GM20000 (cell line): ENCODE measurements at places on chromosomes 1 and 21.

- no peak for DNase-seq
These were observed 91.8 kb upstream of the SERBP1 start for GRCh38 chr1:67522001-67522441.

DNA sequence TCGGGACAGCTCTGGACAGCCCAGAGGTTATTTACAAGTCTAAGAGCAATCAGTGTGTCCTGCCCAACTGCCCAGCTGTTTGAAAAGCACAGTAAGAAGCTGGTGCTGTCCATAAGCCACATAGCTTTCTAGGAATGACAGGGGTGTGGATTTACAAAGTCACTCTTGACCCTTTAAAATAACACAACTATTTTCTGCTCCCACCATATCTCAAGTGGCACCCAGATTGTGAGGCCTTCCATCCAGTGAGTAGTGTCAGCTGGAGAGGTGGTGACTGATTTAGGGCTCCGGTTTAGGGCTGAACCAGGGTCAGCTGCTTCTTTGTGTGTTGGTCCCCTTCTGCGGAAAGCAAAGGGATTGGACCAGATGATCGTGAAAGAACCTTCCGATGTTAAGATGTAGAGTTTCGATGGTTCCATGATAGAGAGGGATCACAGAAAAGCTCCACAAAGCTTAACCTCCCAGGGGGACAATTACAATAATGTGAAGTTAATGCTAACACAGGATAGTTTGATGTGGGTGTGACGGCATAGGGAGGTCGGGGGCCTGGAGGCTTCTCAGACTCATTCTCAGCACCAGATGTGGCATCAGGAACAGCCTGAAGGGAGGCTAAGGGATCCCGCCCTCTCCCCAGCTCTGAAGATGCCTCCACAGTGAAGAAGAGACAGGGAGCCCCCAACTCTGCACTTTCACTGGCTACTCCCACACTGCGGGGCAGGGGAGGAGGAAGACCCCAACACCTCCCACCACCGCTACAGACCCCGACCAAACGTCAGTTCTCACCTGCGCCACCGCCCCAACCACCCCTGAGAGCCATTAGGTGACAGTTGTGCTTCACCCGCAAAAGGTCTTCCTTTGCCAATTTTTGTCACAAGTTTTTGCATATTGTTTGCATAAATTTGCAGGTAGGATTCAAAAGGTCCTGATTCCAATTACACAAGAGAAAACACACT, 40.6 kb downstream of the LRRC3 start:
- DNase-seq, result no peak

DNA sequence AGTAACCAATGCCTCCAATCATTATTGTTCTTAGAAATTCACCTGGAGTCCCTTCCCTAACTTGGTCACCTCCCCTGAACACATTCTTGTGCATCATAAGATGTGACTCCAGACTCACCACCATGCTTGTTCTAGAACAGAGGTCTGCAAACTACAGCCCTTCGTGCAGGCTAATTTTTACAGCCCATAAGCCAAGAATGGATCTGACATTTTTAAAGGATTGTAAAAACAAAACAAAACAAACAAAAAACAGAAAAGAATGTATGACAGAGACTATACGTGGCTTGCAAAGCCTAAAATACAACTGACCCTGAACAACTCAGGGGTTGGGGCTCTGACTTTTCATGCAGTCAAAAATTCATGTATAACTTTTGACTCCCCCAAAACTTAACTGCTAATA, 6.2 kb upstream of the HIVEP3 start:
- DNase-seq, result no peak

DNA sequence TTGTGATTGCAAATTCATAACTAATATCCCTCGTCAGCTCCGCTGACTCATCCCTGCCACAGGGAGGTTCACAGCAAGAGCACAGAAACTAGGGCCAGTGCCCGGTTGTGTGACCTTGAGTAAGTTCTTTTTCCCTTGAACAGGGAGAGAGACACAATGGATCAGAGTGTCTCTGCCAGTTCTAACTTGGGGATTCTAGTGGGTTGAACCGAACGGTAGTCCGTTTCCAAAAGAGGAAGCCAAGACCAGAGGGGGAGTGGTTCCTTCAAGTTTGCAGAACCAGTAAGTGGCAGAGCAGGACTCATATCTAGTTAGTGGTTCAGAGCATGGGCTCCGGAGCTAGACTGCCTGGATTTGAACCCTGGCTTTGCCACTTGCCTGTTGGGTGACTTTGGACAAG, 4.9 kb upstream of the SHISA4 start:
- DNase-seq, result no peak

DNA sequence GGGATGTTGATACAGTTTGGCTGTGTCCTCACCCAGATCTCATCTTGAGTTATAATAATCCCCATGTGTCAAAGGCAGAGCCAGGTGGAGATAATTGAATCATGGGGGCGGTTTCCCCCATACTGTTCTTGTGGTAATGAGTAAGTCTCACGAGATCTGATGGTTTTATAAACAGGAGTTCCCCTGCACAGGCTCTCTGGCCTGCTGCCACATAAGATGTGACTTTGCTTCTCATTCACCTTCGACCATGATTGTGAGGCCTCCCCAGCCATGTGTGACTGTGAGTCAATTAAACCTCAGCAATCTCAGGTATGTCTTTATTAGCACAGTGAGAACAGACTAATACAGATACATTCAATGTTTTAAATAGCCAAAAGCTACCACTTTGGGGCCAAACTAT, 41.1 kb downstream of the SLC35F3 start:
- no peak for DNase-seq

DNA sequence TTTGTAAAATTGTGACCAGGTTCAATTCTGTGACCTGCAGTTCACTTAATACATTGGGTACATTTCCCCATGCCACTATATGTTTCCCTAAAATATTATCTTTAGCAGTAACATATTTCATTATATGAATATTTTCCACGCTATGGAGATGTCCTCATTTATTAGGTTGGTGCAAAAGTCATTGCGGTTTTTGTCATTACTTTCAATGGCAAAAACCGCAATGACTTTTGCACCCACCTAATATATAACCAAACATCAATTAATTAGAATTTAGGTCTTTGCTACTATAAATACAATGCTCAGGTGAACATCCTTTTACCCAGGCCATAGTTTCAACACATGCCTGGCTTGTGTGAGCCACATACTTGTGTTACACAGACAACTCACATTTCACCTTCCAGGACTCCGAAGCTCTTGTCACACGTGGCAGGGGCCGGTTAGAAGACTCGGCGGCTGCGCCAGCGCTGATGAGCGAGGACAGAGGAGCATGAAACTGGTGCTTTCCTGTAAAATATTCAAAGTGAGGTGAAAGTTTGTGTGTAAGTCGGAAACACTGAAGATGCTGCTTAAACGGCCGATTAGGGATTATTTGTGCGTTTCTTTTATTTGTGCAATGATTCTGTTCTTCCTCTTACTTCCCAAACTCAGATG, 215.5 kb downstream of the KIF26B start:
- DNase-seq, result no peak

GRCh38 chr1:68144856-68145255, 87.5 kb downstream of the WLS start:
- DNase-seq, result no peak

GRCh38 chr1:193356249-193356648, 169.8 kb upstream of the B3GALT2 start:
- no peak for DNase-seq

- no peak for DNase-seq
These were observed 821.3 kb downstream of the USP25 start for GRCh38 chr21:16550917-16551741.

GRCh38 chr1:25137521-25138395, 94.5 kb downstream of the SYF2 start:
- no peak for DNase-seq

DNA sequence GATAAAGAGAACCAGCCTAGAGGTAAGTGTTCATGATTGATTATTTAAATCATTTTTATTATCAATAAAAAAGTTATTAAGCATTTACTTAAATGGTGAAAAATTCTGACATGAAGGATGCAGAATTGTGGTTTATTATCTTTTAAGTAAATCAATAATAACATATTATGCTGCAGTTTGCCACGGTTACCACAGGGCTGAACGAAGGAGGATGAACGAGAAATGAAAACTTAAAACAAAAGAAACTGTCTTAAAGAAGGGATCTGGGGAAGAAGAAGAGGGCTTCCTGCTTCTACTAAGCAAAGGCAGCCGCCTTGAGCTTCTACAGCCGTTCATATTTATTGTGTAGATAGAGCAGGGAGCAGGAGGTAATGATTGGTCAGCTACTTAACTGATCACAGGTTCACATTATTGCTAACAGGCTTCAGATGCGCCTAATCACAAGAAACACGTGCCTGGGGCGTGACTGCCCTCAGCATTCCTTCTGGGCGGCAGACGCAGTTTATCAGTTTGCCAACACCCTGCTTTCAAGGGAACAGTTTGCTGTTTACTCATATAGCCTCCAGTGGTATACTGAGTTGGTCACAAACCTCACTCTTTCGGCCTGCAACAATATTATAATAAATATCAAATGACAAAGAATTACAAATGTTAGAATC, 5.8 kb upstream of the FNBP1L start:
- DNase-seq, result no peak

DNA sequence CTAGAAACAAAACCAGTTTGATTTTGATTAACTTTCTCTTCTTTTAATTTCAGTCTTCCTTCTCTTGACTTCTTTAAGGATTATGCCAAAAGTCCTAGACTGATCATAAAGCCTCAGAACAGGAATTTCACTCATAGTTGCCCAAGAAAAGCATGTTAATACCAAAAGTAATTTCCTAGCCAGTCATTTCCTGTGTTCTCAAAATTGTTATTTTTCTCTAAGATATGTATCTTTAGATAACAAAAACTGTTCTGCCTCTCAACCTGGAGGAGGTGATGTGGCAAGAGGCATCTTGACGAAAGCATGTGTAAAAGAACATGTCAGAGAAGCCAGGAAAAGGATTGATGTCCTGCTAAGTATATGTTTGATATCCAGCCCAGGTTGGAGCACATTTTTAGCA, 78.0 kb upstream of the IPO9 start:
- DNase-seq, result no peak

GRCh38 chr1:181135437-181135731, 46.9 kb downstream of the IER5 start:
- DNase-seq, result no peak
